Activated CD4-positive, CD25-positive, alpha-beta regulatory T cell treated with anti-CD3 and anti-CD28 coated beads, Interleukin-2, amount 50 U/mL, for 72 hours (primary cell): ENCODE measurements at places on chromosomes 7 and 10.

GRCh38 chr7:13293264-13294002 is 606.0 kb downstream of the ARL4A start:
- DNase-seq = no peak

DNA sequence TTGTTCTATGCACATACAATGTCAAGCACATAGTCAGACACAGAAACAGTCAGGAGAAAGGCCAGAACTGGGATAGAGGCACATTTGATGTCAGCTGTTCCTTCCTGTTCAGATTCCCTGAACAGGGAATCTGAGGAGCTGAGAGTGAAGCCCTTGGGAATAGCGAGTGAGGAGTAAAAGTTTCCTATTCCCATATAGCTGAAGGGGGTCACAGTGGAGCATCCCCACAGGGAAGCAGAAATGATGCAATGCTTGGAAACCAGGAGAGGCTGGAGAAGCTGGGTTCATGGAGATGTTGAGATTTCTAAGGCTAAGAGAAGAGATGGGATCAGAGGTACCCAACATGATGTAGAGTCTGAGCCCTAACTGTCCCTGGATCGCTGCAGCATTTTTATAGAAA is 11.3 kb upstream of the PRXL2A start:
- no peak for DNase-seq

GRCh38 chr7:28005075-28005846 is 175.3 kb downstream of the JAZF1 start:
- no peak for DNase-seq

- DNase-seq = no peak
These were observed 429.7 kb downstream of the ARL4A start for GRCh38 chr7:13117103-13117502.

DNA sequence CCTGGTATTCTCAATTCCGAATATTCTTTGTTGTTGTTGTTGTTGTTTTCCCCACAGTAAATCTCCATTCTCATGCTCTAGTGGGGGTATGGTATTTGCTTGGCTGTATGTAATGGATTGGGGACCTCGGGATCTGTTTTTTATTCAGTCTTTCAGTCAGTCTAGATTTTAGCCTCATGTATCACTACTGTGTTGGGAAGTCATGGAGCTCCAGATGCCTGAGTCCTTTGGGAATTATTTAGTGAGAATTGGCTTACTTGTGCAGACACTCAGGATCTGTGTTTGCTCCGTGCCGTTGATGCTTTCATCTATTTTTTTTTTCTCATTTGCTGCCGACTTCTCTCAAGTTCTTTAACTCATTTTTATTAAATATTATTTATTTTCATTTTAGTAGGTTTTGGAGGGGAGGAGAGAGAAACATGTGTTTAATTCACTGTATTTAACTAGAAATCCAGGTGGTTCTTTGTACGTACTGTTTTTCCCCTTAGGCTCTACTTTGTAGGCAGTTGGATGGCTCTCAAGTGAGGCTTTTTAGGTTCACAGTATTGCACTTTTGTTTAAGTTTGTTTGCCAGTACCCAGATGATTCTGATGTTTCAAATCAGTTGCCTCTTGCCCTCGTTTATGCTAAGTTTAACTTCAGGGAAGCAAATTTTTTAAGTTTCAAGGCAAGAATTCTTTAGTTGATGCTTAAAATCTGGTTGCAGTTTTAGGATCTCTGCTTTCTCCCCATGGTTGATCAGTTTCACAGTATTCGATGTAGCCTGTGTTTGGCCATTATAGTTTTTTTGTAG is 36.9 kb downstream of the ZNRF2 start:
- DNase-seq = no peak

- no peak for DNase-seq
These were observed 35.7 kb downstream of the STAMBPL1 start for GRCh38 chr10:88915781-88916180.

DNA sequence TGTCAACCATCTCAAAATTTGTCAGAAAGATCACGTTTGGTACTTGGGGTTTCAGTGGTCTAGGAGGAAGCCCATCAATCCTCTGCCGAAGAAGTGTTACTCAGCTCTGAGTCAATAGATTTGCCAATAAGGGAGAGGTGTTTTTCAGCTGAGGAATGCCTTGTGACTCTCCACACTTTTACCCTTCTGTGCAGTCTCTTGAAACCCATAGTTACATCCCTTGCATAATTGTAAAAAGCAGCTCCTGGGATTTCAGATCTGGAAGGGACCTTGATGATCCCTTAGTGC is 47.5 kb downstream of the INSYN2A start:
- no peak for DNase-seq

DNA sequence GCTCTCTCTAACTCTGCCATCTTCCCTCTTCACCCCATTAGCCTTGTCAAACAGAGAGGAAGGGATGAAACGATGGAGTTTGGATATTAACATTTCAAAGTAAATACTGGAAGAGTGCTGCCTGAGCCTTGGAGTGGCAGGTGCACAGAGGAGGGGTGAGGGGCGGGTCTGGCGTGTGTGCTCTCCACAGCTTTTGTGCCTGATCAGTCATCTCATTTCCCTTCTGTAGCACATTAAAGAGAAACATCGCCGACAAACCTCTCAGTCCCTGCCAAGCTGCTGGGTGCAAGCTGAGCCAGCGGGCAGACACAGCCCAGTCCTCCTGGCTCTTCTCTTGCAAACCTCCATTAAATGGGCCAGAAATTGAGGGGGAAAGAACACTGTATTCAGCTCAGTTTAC is 76.2 kb downstream of the SLIT1 start:
- no peak for DNase-seq

DNA sequence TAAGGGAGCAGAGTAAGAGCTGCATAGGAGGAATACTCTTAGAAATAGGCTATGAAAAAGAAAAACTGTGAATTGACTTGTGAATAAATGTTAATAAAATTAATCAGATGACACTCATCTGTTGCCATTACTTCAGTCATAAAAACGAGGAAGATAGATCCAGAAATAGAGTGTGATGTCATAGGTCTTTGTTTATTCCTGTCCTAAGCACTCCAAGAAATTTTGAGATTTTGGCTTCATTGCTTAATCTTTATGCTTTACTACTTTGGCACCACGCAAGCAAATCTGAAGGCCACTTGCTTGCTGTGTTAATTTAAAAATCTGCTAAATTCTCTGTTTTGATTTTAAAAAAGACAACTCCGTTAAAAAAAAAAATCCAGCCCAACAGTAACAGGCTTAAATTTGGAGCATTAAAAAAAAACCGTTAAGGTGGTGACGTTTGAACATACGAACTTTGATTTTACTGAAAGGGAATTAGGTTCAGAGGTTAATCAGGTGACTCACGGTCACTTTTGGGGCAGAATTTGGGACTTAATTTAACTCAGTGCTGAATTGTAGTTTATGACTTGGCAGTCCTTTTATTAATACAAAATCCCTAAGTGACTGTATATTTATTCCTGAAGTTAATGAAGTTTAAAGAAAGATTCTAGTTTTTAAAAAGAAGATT is 3.4 kb downstream of the IFRD1 start:
- no peak for DNase-seq

GRCh38 chr10:38032886-38033285 is 22.4 kb downstream of the ZNF33A start:
- no peak for DNase-seq

- no peak for DNase-seq
These were observed 111.6 kb downstream of the RBM20 start for GRCh38 chr10:110755781-110756180.

- DNase-seq = no peak
These were observed 84.2 kb downstream of the C10orf105 start for GRCh38 chr10:71635251-71635866.

DNA sequence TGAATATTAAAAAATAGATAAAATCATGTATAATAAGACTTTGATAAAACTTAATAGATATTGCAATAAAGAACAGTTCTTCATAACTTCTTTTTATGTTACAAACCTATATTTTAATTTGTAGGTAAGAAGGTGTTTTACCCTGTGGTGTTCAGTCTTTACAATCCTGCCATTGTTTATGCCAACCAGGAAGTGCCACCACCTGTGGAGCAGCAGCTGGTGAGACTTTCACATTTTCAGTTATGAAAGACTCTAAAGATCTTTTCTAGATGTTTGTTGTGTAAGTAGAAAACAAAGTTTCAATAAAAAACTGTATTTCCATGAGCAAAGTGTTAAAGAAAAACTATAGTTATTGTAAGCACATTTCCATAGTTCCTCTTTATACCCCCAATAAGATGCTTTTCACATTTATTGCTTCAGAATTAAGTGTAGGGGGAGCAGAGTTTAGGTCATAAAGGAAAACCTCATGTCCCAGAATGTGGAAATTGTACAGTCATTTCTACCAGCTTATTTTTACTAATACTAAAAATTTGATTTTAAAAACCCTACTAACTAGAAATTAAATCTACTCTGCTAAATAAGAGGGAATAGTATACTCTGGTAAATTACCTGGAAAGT is 28.7 kb downstream of the CSGALNACT2 start:
- DNase-seq = no peak

DNA sequence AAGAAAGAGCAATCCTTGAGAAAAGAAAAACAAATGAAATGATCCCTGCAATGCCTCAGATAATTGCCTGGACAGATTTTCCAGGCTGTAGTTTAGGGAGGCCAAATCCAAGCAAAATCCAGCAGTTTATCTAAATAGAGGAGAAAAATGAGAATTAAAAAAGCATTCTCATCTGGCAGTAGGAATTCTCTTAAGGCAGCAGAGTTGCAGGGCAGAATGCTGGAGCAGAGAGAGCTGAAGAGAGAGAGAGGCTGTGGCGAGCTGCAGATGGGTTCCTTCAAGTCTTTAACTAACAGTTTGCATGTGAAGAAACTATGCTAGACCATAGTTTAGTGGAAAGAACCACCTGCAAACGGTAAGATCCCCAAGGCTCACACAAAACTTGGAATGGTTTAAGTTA is 6.0 kb upstream of the LIPA start:
- no peak for DNase-seq

DNA sequence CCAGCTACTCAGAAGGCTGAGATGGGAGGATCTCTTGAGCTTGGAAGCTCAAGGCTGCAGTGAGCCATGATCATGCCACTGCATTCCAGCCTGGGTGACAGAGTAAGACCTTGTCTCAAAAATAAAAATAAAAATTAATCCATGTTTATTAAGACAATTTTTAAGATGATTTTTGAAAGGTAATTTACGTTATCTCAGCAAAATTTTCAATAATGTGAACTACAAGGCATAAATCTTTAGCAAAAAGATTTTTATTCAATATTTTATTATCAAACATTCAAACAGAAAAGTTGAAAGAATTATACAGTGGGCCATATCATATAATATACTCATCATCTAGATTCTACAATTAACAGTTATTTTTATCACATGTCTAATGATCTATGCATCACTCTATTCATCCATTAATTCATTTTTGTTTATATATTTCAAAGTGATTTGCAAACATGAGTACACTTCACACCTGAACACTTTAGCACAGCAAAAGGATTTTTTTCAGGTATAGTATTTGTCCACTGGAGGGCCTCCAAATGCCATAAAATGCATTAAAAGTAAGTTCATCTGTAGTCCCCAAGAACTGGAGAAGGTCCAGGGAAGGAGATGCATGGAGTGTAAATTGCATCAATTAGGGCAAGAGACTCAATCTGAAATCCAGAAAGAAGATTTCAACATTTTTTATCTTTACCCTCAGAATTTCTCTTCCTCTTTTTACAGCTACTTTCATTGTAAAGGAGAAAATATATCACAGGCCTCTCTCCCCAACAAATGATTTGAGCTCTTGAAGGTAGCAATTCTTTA is 38.6 kb upstream of the RSBN1L start:
- DNase-seq = no peak

DNA sequence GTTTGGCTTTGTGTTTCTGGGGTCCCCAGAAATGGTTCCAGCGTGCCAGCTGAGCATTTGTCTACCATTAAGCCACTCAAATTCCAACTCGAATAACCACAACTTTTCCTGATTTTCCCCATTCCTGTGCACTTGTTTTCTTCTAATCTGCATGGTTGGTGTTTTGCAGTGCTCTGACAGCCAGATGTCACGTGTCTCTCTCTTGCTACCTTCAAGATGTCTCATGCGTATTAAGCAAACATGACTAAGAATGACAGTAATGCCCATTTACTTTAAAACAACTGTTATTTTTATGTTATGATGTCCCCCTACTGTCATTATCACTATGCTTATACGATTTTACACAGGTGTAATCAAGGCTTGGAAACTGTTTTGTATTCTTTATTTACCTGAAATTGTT is 35.2 kb upstream of the MXI1 start:
- no peak for DNase-seq

GRCh38 chr7:74277636-74278035 is 11.6 kb upstream of the CLIP2 start:
- no peak for DNase-seq

GRCh38 chr10:48197236-48197899 is 77.1 kb downstream of the FRMPD2 start:
- DNase-seq = no peak

- DNase-seq = no peak
These were observed 103.9 kb downstream of the SLC37A3 start for GRCh38 chr7:140294454-140294853.

DNA sequence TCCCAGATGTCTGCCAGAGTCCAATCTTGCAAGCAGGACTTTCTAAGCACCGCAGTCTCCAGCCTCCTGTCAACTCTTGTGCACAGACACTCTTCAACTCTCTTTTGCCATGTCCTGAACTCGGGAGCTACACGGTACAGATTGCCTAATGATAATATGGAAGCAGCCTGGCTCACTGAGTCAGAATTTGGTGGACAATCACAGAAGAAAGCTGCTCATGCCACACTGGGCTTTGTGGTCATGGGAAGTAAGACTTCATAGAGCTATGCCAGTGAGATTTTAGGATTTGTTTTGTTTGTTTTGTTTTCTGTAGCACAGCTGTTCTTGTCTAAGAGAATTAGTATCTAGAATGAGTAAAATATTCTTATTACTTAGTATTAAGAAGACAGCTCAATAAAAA is 144.1 kb upstream of the PRSS58 start:
- no peak for DNase-seq

DNA sequence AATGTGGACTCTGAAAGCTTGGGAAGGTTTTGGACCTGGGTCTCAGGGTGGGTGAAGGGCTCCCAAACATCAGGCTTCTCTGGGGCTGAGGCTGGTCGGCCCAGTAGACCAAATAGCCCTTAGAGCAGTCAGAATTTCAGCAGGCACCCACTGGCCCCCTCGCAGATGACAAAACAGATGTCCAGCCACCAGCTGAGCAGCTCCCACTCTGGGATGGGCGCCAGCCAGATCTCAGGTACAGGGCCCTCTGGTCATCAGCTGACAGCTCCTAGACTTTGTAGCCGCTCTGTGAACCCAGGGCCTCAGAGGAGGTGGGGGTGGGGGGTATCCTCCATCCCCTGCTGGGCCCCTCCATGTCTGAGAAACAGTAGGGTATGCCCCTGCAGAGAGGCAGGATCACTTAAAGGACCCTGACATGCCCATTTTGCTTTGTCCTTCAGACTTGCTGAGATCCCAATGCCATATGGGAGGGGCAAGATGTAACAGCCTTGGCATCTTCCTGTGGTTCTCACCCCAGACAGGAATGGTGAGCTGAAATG is 26.5 kb downstream of the HSPA12A start:
- DNase-seq = no peak

GRCh38 chr10:104925232-104925851 is 284.3 kb downstream of the SORCS3 start:
- no peak for DNase-seq

- no peak for DNase-seq
These were observed 13.4 kb downstream of the P4HA1 start for GRCh38 chr10:73083221-73083620.
